ENCODE measurements at places on chromosomes 16 and 17. TPM values are rescaled to one million over a fixed set of nuclear protein-coding genes. Genes with fewer than 3 reads are reported as not detected.
A peak's percentile ranks its signal among the peaks of the same experiment; 100 is the strongest.

- DNase-seq: no peak
These were observed 1.3 kb downstream of the KCTD2 start for GRCh38 chr17:75048249-75048878.

DNA sequence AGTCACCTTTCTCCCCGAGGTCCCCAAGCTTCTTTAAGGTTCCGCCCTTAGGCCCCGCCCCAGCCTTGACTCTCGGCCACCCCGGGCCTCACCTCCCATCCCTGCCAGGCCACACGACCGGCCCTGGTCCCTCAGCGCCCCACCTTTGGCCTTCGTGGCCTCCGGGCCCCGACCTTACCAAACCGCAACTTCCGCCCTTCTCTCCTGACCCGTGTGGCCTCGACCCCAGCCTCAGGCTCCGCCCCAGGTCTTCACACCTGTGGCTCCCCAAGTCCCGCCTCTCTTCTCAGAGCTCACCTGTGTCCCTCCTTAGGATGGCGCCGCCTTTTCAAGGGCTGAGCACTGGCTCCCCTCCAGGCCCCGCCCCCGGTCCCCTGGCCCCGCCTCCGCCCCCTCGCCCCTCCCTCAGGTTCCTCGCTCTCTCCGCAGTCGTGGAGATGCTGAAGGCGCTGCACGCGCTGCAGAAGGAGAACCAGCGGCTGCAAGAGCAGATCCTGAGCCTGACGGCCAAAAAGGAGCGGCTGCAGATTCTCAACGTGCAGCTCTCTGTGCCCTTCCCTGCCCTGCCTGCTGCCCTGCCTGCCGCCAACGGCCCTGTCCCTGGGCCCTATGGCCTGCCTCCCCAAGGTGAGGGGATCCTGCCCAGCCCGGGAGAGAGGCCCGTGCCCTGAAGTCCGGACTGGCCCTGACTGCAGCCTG, 10.0 kb upstream of the CISD3 start:
- DNase-seq: peak; percentile 55

DNA sequence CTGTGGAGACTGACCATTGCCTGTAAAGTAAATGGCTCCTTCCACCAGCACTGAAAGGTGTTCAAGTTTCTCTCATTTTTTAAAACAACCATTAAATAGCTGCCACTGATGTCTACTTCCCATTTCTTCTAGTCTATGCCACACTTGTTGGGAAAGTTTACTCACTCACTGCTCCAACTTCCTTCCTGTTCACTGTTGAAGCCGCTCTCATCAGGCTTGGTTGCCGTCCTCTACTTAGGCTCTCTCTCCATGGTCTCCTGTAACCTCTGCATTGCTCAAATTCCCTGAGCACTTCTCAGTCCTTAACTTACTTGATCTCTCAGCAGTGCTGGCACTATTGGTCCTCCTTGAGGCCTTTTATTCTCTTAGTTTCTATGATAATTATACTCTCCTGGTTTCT, 32.4 kb downstream of the SNX11 start:
- DNase-seq: no peak

DNA sequence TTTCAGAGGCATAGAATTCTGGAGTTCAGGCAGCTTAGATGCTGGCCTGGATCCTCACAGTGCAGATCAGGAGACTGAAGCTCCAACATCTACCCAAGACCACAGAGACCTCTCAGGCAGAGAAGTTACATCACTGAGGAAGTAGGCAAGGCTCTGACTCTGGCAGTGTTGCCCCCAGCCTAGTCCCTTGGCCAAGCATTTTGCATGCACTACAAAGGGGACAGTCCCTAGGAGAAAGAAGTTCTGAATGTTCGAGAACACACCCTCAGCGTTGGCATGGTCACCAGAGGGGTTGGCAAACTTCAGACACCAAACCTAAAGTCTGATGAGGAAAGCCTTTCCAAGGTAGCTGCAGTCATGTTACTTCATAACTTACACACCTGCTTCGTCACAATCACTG, 2.5 kb downstream of the RANBP10 start:
- DNase-seq: peak; percentile 41

Gene PPY
- total RNA-seq: not detected

Gene NOB1
- 112 TPM for total RNA-seq
